ENCODE measurements at places on chromosomes 16 and 17. TPM values are rescaled to one million over a fixed set of nuclear protein-coding genes. Genes with fewer than 3 reads are reported as not detected.
A peak's percentile ranks its signal among the peaks of the same experiment; 100 is the strongest.

DNA sequence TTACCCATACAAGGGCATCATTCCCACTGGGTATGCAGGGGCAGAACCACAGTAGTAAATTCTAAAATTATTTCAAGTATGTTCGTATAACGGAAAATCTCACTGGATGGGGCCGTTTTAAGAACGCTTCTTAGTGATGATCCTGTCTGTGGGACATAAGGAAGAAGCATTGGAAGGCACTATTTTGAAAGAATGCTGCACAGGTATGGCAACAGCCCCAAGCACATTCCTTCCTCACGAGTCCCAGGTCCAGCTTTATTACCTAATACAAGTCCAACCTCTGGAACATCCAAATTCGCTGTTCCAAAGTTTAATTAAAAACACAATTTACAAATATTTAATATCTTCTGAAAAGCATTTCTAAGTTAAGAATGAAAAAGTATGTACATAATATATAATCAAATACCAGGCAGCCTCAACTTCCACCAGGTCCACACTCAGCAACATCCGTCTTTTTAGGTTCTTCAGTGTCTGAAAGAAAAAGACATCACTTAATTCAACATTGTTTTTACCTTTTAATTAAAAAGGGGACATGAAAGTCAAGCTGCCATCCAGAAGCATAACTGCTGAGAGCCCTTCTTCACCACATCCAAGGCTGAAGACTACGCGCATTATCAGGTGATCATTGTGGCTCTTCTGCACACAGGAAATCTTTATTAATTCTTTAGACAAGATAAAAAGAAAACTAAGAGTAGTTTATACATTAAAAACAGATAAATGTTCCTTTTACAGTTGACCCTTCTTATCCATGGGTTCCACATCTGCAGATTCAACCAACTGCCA lies 49.8 kb downstream of the BRD7 start:
- DNase-seq: no peak

GRCh38 chr16:77499373-77500285 lies 64.8 kb upstream of the ADAMTS18 start:
- DNase-seq: peak; percentile 71

DNA sequence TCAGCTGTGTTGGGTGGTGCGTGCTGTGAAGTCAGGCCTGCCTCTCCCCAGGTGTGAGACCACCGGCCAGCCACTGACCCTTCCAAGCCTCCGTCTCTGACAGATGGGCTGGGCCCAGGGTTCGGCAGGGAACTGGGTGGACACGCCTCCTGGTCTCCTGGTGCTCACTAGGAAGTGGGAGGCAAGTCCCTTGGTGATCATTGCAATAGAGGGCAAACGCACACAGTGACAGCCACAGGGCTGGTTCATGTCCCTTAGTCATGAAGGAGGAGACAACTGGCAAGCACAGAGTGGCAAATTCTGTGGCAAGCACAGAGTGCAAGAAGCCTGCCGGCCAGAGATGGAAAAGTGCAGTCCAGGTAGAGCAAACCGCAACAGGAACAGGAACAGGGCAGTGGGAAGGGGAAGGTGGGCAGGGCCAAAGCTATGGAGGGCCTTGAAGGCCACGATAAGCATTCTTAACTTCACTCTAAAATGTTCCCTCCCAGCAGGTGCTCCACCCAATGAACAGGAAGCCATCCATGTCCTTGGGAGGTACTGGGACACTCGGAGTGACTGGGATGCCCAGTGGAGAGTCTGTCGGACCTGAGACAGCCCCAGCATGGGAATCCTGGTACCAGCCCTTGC lies 21.9 kb downstream of the USP7 start:
- no peak for DNase-seq

- no peak for DNase-seq
These were observed 46.4 kb downstream of the DNAH3 start for GRCh38 chr16:21103941-21104860.

- peak; percentile 69 for DNase-seq
These were observed 59.8 kb upstream of the ARL4D start for GRCh38 chr17:43338886-43339516.

Gene HS3ST3A1
- total RNA-seq: 10.4 TPM

Measured in MCF 10A (cell line).